ENCODE measurements at places on chromosomes 6 and 20.

- DNase-seq = no peak
Measured at GRCh38 chr20:3614466-3614865, 48.7 kb downstream of the GFRA4 start.

DNA sequence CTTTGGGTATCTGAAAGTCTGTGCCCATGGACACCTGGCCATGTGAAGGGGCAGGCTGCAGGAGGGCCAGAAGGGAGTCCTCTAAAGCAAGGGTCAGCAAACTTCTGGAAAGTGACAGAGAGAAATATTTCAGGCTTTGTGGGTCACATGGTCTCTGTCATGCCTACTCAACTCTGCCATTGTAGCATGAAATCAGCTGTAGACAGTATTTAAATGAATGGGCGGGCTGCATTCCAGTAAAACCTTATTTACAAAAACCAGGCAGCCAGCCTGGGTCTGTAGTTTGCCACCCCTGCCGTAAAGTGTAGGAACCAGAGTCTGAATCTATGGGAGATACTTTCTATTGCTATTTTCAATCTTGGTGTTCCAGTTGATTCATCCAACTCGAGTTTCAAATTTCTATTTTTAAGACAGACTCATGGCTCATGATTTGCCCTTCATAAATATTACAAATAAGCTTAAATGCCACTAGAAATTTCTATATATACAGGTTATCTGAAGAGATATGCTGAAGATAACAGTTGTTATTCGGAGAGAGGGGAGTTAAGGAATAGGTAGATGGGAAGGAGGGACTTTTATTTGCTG, 19.0 kb upstream of the ADGRF4 start:
- no peak for DNase-seq

DNA sequence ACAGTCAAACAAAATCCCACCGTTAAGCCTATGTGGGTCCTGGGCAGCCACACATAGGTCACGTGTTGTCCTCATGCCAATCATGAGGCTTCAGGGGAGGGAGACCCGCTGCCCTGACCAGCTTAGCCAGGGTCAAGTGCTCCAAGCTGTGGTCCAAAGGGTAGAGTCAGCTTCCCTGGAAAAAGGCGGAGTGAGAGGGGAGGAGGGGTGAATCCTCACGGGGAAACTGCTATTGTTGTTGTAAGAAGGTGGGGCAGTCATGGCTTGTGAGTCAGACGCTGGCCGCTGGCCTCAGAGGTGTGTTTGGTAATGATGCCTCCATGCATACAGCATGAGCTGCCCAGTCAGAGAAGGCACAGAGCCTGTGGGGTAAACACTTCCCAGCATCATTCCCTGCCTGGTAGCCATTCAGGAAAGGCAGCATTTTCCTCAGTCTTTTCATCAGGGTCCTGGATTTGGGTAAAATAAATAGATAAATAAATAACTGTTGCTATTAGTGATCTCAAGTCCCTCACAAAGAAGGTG, 8.7 kb downstream of the CST3 start:
- no peak for DNase-seq

DNA sequence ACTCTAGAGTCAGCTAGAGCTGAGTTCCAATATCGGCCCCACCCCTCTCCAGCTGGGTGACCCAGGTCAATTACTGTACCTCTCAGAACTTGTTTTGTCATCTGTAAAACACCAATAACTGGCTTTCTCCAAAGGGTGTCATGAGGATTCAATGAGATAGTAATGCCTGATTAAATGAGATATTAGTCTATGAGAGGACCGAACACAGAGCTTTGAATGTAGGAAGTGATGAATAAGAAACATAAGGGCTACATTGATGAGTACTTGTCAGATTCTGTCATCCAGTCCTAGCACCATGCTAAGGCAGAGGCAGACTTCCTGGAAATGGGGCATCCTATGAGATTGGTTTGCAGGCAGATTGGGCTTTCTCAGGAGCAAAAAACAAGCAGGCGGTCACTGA, 20.2 kb downstream of the BPI start:
- no peak for DNase-seq

DNA sequence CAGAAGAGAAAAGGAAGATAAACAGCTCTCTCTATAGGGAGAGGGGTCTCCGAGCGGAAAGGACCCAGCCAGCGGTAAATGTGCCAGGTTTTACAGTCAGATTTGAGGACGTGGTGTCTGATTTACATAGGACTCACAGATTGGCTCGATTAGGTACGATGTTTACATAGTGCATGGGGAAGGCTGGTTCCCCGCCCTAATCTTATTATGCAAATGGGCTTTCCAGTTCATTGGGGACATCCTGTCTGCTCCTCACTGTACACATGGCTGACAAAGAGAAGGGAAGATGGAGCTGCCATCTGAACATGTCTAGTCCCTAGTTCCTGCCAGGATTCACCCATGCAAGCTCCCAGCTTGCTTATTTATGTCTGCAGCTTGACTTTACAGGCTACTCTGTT, 119.9 kb downstream of the RNF144B start:
- no peak for DNase-seq

DNA sequence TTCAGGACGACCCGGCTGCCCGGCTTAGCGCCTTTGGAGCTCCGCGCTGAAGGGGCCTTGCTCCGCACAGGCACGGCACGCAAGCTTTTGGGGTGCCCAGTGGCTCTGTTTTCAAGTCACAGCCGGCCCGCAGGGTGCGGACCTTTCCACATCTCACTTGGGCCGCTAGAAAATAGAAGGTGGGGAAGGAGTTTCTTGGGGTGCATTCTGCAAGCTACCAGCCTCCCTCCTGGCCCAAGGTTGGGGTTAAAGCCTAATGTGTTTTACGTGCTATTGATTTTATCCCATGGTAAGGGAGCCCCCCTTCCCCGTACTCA, 561 bp downstream of the KAT14 start:
- DNase-seq = no peak

DNA sequence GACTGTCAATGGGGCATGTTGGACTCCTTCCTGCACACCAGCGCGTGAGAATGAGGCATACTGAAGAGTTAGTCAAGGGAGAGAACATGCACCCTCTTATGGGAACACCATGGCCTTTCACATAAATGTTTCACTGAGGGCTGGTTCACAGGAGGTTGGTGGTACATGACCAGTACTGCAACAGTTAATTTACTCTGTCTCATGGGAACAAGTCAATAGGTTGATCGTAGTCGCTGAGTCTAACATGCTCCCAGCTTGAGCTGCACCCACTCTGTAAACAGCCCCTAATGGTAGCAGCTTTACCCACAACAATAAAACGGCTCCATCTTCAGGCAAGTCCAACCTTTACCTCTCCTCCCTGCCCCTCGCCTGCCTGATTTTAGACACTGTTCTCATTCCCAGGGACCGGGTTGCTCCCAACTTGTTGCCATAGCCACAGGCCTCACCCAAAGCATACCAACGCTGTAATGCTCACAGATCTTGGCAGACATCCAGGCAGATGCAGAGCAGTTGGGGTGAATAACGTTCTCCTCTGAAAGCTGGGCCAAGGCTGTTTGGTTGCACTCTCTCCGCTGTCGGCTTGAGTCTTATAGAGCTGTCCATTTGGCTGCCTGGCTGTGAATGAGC, 111.3 kb downstream of the LY86 start:
- no peak for DNase-seq

GRCh38 chr6:121856296-121856695, 420.9 kb downstream of the GJA1 start:
- no peak for DNase-seq

- DNase-seq = no peak
Measured at GRCh38 chr20:38334016-38334415, 12.3 kb upstream of the LBP start.

GRCh38 chr6:109490713-109491112, 7.7 kb upstream of the ZBTB24 start:
- DNase-seq = no peak

GRCh38 chr20:3082306-3082951, 2.1 kb downstream of the AVP start:
- DNase-seq = no peak

DNA sequence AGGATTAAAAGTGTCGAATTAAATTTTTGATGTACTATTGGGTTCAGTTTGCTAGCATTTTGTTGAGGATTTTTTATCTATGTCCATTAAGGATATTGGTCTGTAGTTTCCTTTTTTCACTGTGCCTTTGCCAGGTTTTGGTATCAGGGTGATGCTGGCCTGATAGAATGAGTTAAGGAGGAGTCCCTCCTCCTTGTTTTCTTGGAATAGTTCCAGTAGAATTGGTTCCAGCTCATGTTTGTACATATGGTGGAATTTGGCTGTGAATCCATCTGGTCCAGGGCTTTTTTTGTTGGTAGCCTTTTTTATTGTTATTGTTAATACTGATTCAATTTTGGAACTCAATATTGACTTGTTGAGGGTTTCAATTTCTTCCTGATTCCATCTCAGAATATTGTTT, 141.8 kb downstream of the SIM1 start:
- DNase-seq = no peak

GRCh38 chr6:79453558-79454042, 83.6 kb downstream of the LCA5 start:
- no peak for DNase-seq

GRCh38 chr6:57283911-57284455, 33.4 kb upstream of the PRIM2 start:
- no peak for DNase-seq

GRCh38 chr20:52405417-52405816, 213.8 kb upstream of the ZFP64 start:
- DNase-seq = no peak

- no peak for DNase-seq
Measured at GRCh38 chr20:13205848-13206434, 15.1 kb upstream of the ISM1 start.
